ENCODE measurements at places on chromosomes 3 and 15.

DNA sequence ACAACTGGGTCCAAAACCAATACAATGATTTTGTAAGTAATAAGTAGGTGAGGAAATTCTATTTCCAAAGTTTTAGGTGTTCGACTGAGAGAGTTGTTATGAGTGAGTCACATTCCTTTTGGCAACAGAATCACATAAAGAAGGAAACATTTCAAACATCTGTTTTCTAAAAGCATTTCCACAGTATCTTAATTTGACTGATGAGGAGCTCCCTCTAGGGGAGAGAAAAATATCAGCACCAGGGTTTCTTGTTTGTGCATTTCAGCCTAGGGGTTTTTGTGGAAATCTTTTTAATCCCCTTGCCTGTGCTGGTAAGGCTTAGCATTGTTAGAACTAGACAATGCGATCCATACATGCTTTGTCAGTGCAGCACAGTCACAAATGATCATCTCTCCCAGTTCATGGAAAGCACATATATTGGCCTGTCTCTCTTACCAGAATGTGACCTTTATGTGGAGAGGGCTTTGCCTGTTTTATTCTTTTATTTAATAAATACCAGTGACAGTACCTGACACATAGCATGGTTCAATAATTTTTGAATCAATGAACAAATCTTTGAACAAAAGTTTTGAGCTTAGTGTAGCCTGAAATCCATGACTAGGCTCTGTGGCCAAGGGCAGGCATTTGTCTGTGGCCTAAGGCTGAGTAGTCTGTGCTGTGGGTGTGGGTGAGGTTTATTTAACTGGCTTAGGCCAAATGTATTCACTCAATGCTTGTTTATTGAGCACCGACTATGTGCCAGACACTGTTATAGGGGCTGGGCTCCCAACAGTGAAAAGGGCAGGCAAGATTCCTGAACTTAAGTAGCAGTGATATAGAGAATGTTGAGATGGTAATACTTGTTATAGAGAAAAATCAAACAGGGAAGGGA, 21.1 kb upstream of the IQCF6 start:
- no peak for DNase-seq

GRCh38 chr3:94453864-94454263, 391.0 kb downstream of the NSUN3 start:
- DNase-seq, result no peak

- DNase-seq, result no peak
Measured at GRCh38 chr15:68387381-68388143, 44.4 kb downstream of the ITGA11 start.

- peak; percentile 72 for DNase-seq
Measured at GRCh38 chr3:66483006-66483405, 17.8 kb downstream of the LRIG1 start.

DNA sequence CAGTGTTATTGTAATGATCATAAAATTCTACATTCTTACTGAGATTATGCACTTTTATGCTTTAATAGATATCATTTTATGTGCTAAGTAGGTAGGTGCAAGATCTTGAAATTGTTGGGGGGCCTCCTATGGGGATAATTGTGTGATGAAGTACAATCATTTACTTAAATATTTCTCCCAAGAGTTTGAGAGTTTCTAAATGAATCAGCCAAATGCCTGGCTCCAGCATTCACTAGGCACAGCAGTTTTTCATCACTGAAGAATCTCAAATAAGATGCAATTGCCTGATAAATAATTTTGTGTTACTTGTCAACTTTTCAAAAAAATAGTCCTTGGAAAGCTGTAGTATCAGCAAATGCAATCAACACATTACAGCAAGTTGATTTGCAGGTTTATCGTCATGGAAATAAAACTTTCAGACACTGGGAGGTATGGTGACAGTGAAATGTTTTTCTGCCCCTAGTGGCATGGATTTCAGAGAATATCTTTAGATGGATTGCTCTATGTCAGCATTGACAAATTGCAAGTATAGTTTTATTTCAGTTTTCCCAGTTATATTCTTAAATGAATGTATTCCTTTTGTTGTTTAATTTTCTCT, 167.1 kb downstream of the NEK11 start:
- no peak for DNase-seq

DNA sequence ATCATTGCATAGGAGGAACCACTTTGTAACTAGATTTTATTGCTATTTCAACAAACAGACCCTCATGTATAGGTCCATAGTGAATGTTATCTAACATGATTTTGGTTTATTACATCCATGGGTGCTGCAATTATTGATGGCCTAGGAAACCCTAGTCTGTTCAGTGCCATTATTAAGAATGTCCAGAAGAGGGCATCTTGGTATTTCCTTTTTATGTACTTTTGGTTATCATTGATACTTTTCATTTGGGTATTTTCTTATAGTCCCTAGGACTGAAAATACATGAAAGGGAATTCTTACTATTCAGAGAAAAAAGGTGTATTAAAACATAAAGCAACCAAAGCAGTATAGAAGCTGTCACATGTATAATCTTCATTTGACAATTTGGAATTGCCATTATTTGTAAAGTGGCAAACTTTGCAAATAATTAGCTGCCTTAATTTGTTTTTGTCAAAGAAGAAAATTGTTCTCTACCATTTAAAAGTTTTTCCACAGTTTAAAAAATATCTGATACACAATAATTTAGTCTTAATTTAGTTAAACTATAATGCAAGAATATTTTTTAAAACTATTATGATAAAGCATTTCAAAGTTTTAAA, 48.7 kb downstream of the CNOT10 start:
- no peak for DNase-seq

GRCh38 chr3:196323691-196324090, 5.7 kb upstream of the DYNLT2B start:
- DNase-seq, result no peak

DNA sequence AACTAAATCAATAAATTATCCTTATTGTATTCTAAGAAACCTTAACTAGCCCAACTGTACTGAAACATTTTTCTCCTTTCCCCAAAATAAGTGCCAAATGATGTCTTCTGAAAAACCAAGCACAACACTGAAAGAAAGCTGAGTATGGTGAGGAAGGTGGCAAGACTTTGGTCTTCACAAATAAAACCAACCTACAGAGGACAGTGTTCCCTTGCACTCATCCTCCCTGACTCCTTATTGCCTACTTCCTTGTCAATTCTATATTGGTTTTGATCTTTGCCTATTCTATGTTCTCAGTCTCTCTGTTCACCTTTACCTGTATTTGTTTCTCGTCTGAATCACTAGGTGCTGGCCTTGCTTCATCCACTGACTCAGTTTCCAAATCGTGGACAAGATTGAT, 490.1 kb upstream of the ZNF385D start:
- no peak for DNase-seq

DNA sequence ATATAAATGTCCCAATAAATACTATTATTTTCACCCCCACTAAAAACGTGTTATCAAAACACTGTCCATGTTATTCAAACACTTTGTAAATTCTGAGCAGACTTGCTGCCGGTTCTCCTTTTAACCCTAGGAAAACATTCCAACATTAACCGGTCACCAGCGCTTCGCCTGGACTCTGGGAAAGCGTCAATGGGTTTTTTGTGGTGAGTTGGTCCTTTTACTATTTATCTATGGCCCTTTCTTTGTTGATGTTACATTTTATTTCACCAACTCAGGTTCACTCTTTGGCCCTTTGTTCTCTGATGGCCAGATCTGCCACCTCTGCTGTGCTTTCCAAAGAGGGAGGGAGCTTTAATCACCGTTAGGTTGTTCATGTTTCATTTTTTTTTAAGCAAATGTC, 4.1 kb upstream of the EOMES start:
- no peak for DNase-seq

DNA sequence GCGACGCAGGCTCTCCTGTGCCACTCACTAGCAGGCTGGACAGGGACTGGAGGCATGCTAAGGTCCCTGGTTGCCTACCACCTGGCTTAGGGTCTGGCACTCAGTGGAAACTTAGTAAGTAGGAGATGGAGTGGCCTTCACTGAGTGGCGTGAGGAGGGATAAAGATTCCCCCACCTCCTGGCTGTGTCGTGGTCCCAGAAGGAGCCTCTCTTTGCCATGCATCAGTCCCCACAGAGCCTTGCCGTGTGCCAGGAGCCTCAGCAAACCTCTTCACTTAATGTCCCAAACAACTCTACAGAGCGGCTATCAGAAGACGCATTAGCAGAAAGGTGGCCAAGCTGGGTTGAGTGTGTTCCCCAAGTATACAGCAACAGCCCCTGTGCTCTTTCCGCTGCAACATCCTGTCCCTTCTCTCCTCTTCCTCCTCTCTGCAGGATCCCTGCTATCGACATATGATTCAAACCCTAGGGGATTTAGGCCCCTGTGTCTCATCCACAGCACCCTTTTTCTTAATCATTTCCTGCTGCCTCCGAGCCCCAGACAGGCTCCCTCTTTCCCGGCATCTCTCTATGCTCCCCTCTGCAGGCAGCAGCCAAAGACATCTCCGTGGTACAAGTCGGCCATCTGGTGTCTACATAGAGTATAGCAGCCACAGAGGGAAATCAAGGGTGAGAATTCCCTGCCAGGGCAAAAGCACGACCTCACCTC, 66.7 kb downstream of the SLC6A1 start:
- peak; percentile 51 for DNase-seq

DNA sequence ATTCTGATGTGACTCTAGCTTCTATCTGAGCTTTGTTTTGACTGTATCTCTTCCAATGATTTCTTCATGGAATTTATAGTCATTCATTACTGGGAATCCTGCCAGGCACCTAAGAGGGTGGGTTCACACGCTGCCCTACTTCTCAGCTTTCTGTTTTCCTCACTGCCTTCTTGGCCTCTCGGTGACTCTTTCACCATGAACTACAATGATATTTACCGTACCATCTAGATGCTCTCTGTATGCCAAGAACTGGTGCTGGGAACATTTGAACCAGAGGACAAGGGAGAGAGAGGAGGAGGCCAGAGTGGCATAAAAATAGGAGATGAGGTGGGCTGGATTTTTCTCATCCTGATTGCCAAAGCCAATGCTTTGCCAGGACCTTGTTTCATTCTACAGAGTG, 280.0 kb upstream of the P2RY1 start:
- DNase-seq, result no peak

GRCh38 chr15:62380011-62380410, 214.9 kb upstream of the C2CD4B start:
- DNase-seq, result no peak

GRCh38 chr3:117603097-117603496, 893.5 kb downstream of the TUSC7 start:
- DNase-seq, result no peak

DNA sequence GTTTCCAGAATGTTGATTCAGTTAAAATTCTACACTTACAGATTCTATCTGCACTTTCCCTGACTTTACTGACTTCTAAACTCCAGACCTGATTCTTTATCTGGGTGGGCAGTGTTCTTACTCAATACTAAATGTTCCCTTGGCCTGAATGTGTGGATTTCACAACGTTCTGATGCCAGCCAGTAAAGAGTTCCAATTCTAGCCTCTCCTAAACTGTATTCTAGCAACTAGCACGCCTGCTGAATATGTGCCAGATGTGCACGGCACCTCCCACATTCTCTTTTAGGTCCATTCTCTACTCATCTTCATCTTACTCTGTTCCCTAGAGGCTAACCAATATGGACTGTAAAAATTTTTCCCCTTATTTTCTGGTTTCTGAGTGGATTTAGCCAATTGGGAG, 479.5 kb upstream of the AGTR1 start:
- DNase-seq, result no peak

GRCh38 chr15:41631880-41632470, 28.2 kb upstream of the MGA start:
- no peak for DNase-seq

DNA sequence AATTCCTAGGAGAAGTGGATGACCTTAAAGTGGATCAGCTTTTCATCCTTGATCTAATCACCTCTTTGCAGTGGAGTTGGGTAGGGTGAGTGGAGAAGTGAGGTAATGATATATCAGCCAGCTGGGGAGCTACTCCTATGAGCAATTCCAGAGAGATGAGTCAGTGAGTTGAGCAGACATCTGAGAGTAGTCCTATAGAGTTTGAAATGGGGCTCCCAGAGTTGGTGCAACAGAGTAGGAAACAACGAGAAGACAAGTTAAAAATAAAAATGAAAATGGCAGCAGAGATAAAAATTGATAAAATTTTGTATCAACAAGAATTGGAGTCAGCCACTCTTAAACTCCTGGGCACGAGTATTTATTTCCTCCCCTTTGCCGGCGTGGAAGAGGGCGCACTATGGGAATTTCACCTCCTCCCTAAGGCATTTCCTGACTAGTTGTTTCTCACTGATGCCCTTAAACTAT, 150.8 kb upstream of the DPH6 start:
- DNase-seq, result no peak

DNA sequence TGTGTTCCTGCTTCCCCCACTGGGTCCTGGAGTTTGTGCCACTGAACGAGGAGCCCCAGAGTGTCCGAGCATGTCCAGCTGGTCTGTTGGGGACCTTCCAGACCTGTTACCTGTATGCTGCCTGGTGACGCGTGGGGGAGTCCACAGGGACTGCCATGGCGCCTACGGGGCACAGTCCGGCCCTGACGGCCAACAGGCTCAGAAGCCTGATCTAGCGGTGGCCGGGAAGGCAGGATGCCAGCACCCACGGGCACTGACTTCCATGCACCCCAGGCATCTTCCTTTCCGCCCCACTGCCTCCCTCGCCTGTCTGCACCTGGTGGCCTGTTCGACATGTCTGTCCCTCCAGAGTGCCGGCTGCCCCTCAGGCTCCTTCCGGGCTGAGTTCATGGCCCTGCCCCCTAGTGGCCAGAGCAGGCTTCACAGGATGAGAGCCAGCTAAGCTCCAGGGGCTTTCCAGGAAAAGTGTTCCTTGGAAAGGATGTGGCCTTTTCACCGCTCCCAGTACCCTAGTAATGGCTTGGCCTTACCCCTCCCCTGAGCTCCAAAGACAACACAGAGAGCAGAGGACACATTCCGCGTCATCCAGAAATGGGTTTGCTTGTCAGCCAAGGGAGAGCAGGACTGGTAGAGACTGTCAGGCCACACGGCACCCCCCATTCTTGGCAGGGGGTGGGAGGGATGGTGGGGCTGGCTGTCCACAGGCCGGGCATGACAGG, 35.7 kb downstream of the NGRN start:
- no peak for DNase-seq

DNA sequence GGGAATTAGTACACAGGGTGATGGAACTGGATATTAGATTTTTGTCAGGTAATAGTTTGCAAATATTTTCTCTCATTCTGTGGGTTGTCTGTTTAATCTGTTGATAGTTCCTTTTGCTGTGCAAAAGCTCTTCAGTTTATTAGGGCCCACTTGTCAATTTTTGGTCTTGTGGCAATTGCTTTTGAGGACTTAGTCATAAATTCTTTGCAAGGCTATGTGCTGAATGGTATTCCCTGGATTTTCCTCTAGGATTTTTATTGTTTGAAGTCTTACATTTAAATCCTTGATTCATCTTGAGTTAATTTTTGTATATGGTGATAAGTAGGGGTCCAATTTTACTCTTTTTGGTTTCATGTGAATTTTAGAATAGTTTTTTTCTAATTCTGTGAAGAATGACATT, 111.3 kb downstream of the ARRDC4 start:
- DNase-seq, result no peak

DNA sequence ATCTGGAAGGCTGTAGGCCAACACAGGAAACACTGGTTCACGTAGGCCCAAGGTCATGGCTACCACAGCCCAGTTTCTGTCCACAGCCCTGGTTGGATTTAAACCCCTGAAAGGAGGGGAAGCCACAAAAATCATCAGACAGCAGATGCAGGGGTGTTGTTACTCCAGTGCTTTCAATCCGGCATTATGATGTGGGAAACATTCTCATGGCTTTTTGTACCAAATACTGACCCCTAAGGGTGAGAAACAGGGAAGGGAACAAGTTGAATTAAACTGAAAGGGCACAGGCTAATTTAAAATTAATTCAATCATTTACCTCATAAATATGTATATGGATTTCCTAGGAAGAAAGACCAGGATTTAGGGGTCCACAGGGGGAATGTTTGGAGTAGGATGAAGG, 375.6 kb downstream of the CTNNB1 start:
- no peak for DNase-seq

- DNase-seq, result no peak
Measured at GRCh38 chr3:41053220-41053619, 146.1 kb upstream of the CTNNB1 start.
